ENCODE measurements at places on chromosomes 7 and 10. TPM values are rescaled to one million over a fixed set of nuclear protein-coding genes. Genes with fewer than 3 reads are reported as not detected.

Gene FAM25C
- not detected for total RNA-seq

Gene ZNF862
- 18.8 TPM for total RNA-seq

Gene DYNC1I1
- total RNA-seq = not detected

Gene ZNF239
- total RNA-seq = not detected

Gene EN2
- total RNA-seq = 0.07 TPM

Gene KNDC1
- 0.05 TPM for total RNA-seq

Gene CFAP70
- 1.5 TPM for total RNA-seq

Measured in natural killer cell treated with Interleukin-12 subunit alpha and Interleukin-12 subunit beta and Interleukin-15 and Interleukin-18, amount 100 ng/mL, for 72 hours (primary cell).